Vein endothelial cell (primary cell): ENCODE measurements at places on chromosomes 1 and 21. TPM values are rescaled to one million over a fixed set of nuclear protein-coding genes. Genes with fewer than 3 reads are reported as not detected.

Gene GPR25
- total RNA-seq = not detected in 2 replicates

Gene SGIP1
- 22.1 and 31.7 TPM in 2 replicates for total RNA-seq

Gene LCE3D
- total RNA-seq = not detected in 2 replicates

Gene CAMSAP2
- 44.1 and 57.7 TPM in 2 replicates for total RNA-seq

Gene OR2G6
- total RNA-seq = not detected in 2 replicates

Gene S100A9
- not detected in 2 replicates for total RNA-seq

Gene AMY1A
- total RNA-seq = not detected in 2 replicates

Gene PRAMEF25
- not detected in 2 replicates for total RNA-seq

Gene LCK
- total RNA-seq = not detected in 2 replicates

Gene LCE6A
- total RNA-seq = not detected in 2 replicates

Gene USH2A
- total RNA-seq = not detected in 2 replicates

Gene NES
- 81.7 and 150 TPM in 2 replicates for total RNA-seq

Gene THEMIS2
- total RNA-seq = 9.8 and 12.2 TPM in 2 replicates

Gene RNF223
- not detected in 2 replicates for total RNA-seq

Gene SLC19A2
- total RNA-seq = 5.6 and 6.6 TPM in 2 replicates

Gene LIPI
- total RNA-seq = not detected in 2 replicates

Gene KDF1
- not detected in 2 replicates for total RNA-seq

Gene RBM11
- not detected in 2 replicates for total RNA-seq

Gene DUSP23
- total RNA-seq = 49.9 and 63.4 TPM in 2 replicates

Gene BNIPL
- total RNA-seq = not detected in 2 replicates

Gene KCNE2
- not detected in 2 replicates for total RNA-seq

Gene MPZ
- total RNA-seq = 0.33 and 0.86 TPM in 2 replicates

Gene CRP
- total RNA-seq = 0.10 TPM in 1 of 2 replicates, not detected in the other

Gene PRAMEF14
- total RNA-seq = not detected in 2 replicates

Gene ZMYM1
- total RNA-seq = 17.0 and 25.9 TPM in 2 replicates

Gene FASLG
- not detected in 2 replicates for total RNA-seq

Gene KIF17
- total RNA-seq = 11.8 and 14.7 TPM in 2 replicates

Gene RSPO1
- not detected in 2 replicates for total RNA-seq

Gene GJA8
- not detected in 2 replicates for total RNA-seq

Gene ZYG11B
- 42.1 and 51.8 TPM in 2 replicates for total RNA-seq

Gene ELAVL4
- total RNA-seq = not detected in 2 replicates

Gene PGBD5
- not detected in 2 replicates for total RNA-seq

Gene BMP8B
- under 0.01 TPM in 1 of 2 replicates, not detected in the other for total RNA-seq

Gene TNFRSF18
- not detected in 2 replicates for total RNA-seq

Gene CFHR2
- not detected in 2 replicates for total RNA-seq

Gene KRTAP10-10
- not detected in 2 replicates for total RNA-seq

Gene ZNF695
- total RNA-seq = 0.98 and 3.0 TPM in 2 replicates

Gene CA14
- not detected in 2 replicates for total RNA-seq

Gene LCE1E
- total RNA-seq = not detected in 2 replicates

Gene PCP4
- not detected in 2 replicates for total RNA-seq

Gene PLA2G5
- total RNA-seq = not detected in 2 replicates

Gene ERICH3
- total RNA-seq = not detected in 2 replicates

Gene TNFRSF8
- 0.19 TPM in 1 of 2 replicates, not detected in the other for total RNA-seq

Gene PEAR1
- 46.9 and 49.6 TPM in 2 replicates for total RNA-seq

Gene CYP2J2
- total RNA-seq = under 0.01 and 0.19 TPM in 2 replicates

Gene RIIAD1
- not detected in 2 replicates for total RNA-seq

Gene GLIS1
- total RNA-seq = not detected in 2 replicates

Gene POTED
- total RNA-seq = not detected in 2 replicates

Gene C4BPB
- 0.10 TPM in 1 of 2 replicates, not detected in the other for total RNA-seq

Gene AKR1A1
- total RNA-seq = 134 and 135 TPM in 2 replicates

Gene GUK1
- total RNA-seq = 365 and 512 TPM in 2 replicates
